NCI-H774 (cell line): ENCODE measurements at places on chromosomes 7 and 10.

DNA sequence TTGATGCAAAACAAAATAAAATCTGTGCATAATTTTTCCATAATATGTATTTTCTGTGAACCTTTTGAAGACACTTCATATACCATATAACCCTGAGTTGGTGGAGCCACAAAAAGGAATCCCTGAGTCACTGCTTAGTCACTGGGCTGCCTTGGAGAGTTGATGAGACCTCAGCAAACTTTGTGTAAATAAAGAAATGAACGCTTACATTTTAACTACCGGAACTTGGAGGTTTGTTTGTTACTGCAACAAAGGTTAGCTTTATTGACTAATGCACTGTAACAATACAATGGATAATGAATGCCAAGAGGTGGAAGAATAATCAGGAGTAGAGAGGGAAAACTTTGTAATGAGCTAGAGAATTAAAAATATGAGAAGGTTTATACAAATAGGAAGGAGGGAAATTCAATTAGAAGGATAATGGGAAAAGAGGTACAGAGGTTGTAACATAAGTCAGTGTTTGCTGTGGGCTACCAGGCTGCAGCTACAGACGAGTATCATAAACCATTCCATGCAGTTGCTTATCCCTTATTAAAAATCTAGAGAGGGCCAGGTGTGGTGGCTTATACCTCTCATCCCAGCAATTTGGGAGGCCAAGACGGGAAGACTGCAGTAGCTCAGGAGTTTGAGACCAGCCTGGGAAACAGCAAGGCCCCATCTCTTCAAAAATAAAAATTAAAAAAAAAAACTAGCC lies 1042.1 kb downstream of the TYW1 start:
- no peak for DNase-seq

- no peak for DNase-seq
Observed at GRCh38 chr7:99368750-99369389, 5.7 kb upstream of the ARPC1B start.

DNA sequence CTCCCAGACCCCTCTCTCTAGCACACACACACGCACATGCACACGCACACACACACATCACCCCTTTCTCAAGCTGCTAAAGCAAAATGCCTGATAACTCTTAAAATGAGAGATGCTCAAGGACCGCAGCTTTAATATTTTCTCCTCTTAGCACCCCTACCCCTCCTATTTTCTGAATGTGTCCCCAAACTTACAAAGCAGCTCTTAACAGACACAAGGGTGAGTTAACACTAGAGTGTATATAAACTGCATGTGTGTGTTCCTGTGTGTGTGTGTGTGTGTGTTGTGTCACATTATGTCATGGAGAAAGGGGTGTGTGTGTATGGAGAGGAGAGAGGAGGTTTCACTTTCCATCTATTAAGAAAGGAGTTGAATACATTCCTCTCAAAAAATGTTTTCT lies 1.3 kb downstream of the PTN start:
- DNase-seq = no peak

GRCh38 chr10:51405580-51406351 lies 293.6 kb downstream of the CSTF2T start:
- DNase-seq = no peak

DNA sequence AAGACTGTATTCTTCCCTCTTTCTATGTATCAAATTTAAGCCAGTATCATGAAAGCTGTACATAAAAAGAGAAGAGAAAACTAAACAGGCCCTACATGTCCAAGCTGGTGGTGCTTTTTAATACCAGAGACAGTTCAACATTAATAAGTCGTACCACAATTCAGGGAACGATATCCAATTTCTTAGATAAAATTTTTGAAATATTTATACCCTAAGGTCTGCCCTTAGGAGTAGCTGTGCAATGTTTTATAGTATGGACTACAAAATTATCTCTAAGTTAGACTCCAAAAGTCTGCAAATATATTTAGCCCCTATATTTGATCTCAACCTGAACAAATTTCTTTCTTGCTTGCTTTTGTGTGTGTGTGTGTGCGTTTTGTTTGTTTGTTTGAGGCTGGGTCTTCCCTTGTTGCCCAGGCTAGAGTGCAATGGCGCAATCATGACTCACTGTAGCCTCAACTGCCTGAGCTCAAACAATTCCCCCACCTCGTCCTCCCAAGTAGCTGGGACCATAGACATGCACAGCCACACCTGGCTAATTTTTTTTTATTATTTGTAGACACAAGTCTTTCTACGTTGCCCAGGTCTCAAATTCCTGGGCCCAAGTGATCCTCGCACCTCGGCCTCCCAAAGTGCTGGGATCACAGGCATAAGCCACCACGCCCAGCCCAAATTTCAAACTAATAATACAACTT lies 13.2 kb downstream of the ARHGAP19 start:
- DNase-seq = no peak

GRCh38 chr10:625333-625696 lies 64.2 kb downstream of the DIP2C start:
- DNase-seq = no peak

GRCh38 chr7:68256295-68256694 lies 1259.7 kb downstream of the TYW1 start:
- DNase-seq = no peak

DNA sequence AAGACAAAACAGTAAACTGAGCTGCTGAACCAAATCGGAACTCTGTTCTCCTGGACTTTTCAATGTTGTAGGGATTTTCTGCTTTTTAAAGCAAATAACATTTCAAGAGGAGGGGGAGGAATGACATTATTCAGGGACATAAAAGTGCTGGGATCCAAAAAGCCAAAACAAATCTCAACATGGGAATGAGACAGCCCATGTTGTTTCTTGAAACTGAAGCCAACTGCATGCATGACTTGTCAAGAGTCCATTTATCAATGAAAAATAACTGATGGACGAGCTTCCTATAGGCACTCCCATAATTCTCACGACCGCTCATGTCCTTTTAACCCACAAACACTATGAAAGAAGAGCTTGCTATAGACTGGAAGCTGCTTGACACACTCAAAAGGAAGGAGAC lies 27.8 kb downstream of the FAM53B start:
- DNase-seq = no peak

GRCh38 chr7:130141161-130141883 lies 63.9 kb downstream of the TMEM209 start:
- DNase-seq = peak; percentile 78

- no peak for DNase-seq
Observed at GRCh38 chr7:30674420-30674819, 7.8 kb downstream of the CRHR2 start.

DNA sequence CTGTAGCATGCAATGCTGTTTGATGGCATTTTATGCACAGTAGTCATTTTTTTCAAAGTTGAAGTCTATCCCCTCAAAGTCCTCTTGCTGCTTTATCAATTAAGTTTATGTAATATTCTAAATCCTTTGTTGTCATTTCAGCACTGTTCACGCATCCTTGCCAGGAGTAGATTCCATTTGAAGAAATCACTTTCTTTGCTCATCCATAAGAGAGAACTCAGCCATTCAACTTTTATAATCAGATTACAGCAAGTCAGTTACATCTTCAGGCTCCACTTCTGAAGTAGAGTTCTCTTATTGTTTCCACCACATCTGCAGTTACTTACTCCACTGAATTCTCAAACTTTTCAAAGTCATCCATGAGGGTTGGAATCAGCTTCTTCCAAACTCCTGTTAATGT lies 32.3 kb downstream of the SDHAF3 start:
- DNase-seq = no peak

DNA sequence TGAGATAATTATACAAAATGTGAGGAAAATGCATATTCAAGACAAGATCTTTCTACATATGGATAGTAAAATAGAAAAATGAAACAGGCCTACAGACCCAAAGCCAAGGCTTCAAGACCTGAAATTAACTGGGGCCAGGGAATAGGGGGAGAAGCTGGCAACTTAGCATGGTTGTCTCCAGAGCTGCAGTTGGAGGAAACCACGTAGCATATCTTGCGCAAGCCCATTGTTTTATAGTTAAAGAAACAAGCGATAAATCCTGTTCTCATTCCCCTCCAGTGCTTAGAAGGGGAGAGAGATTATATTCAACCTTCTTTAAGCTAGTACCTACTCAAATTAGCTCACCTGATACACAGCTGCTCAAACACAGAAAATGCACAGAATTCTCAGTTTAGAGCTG lies 197.1 kb downstream of the SORCS1 start:
- DNase-seq = no peak

DNA sequence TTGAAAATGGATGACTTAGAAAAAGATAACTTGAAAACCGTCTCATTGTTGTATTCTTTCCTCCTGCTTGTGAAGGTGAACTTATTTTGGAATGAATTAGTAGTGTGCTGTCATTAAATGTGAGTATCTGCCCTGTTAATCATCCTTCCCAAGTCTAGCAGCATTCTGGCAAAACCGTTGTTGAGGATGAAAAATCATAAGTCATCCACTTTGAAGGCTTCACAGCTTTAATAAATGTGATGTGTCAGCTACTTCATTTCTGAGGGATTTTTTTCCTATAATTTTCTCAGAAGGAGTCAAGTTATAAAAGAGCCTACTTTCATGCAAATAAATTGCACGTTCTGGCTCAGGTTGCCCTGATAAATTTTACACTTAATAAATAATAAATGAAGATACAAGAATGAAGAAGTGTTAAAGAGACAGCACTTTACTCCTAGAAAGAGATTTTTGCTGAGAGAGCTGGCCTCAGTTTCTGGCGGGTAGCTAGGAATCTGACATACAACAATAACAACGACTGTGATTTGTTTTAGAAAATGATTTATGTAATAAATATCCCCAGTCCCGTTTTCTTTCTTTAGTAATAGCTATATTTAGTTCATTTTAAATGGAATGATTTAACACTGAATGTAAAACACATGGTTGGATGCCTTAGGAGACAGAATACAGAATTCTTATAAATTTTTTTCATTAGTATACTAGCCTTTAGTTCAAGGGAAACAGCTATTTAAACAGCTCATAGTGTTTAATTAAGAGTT lies 516.5 kb upstream of the KLF6 start:
- DNase-seq = no peak

DNA sequence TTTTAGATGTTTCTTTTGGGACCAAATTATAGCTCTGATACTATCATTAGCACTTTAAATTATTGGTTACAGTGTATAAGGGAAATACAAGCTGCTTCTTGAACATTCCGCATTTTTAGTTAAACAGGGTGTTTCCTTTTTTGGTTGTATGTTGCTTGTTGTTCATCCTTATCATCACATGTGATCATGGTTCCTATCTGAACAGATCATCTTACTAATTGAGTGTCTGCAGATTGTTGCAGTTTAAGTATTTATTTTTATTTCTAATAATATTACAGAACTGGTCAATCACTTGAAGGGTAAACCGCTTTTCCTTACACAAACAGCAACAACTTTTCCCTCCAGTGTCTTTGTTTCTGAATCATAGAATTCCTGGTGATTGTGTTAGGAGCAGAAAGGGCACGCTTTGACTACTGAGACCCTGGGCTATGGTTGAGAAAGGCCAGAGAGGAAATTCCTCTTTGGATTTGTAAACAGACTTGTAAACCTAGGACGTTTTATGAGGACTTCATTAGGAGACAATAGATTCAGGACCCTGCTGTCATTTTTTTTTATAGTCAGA lies 37.2 kb downstream of the CHN2 start:
- no peak for DNase-seq

- no peak for DNase-seq
Observed at GRCh38 chr7:143408686-143409561, at the start of gene EPHA1. Gene EPHA1 (minus strand): TSS chr7:143408856. CDS start chr7:143408805, 51 bp downstream.

- DNase-seq = no peak
Observed at GRCh38 chr7:14009453-14010418, 20.3 kb upstream of the ETV1 start.
